Skin of body (tissue), 3 donors: ENCODE measurements at places on chromosomes 1 and 21.
A peak's percentile ranks its signal among the peaks of the same experiment; 100 is the strongest.

- DNase-seq = no peak
Observed at GRCh38 chr21:43361127-43361492, 65.8 kb downstream of the SIK1 start.

GRCh38 chr1:145983206-145983675 is 13.1 kb downstream of the TXNIP start:
- no peak for DNase-seq

GRCh38 chr1:199573047-199573446 is 454.5 kb upstream of the NR5A2 start:
- DNase-seq = peak; percentile 3

- DNase-seq = no peak
Observed at GRCh38 chr1:66711420-66711819, 40.8 kb upstream of the DYNLT5 start.

DNA sequence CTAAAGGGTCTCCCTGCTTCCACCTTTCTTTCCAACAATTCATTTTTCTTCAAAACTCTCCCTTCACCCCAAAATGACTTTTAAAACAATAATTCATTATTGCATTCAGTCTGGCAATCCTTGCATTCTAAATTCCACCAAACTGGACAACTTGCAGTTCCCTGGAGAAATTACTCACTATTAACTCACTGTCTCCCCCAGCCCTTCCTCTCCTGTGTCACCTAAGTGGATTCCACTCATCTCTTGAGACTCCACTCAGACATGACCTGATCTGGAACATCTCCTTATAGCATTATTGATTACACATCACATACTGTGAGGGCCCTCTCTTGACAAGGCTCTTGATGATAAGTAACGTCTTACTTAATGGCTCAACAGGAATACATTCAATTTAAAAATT is 257.1 kb downstream of the BRINP2 start:
- no peak for DNase-seq

DNA sequence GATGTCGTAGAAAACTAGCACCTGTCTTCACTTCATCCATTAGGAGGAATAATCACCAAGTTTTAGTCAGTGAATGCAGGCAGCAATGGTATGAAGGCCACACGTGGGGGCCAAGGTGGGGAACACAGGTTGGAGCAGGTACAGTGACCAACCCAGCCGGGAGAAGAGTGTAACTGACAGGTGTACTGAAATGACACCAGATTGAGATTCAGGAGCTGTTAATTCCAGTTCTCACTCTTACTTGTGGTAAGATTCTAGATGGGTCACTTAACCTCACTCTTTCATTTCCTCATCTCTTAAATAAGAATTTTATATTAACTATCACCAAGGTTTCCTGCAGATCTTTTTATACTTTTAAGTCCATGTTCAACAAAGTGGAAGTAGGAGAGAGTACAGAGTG is 206.2 kb upstream of the PTBP2 start:
- DNase-seq = no peak

DNA sequence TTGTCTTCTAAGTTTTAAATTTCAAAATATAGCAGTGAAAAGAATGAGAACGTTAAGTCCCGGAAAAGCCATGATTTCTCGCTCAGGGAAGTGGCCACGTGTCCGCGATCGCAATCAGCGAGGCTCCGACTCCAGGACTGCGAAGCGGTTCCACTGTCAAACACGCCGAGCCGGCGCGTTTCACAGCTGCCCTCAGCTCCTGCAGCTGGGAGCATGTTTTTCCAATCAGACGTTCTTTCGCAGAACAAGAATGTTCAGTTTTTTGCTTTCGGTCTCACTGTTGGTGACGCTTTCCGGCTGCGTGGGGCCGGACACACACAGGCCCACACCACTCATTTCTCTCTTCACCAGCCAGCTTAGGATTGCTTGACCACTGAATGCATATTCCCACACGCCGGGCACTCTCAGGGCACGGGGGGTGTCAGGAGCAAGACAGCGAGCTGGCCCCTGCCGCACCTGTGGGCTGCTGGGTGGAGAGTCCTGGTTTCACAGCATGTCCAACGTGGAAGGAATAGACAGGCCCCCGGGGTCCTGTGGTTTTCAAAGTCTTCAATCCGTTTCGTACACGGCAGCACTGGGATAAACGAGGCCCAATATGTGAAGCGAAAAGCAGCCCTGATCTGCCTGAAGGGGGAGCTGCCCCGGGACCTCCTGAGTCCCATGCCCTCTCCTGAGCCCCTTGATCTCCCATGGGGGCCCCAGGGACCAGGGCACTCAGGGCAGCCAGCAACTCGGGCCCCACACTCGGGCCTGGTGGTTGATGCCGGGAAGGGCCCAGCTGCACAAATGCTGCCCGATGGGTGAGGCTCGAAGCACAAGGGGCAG is 47.3 kb upstream of the COL18A1 start:
- peak; percentile 82 for DNase-seq

- DNase-seq = no peak
Observed at GRCh38 chr1:36755303-36756230, 272.9 kb upstream of the CSF3R start.

GRCh38 chr1:89613928-89614327 is 19.0 kb upstream of the LRRC8C start:
- no peak for DNase-seq
